Heart left ventricle (tissue), 16 donors: ENCODE measurements at places on chromosomes 4 and X. TPM values are rescaled to one million over a fixed set of nuclear protein-coding genes. Genes with fewer than 3 reads are reported as not detected.
A peak's percentile ranks its signal among the peaks of the same experiment; 100 is the strongest.

Gene HELT
- polyA plus RNA-seq: not detected

Gene SPANXA2
- polyA plus RNA-seq: not detected

Gene HOPX
- polyA plus RNA-seq: 83.3 TPM

Gene ZFP42
- not detected for polyA plus RNA-seq

Gene TSPAN6
- 5.1 TPM for polyA plus RNA-seq

Gene F8A2
- polyA plus RNA-seq: not detected

Gene ADH4
- not detected for polyA plus RNA-seq

Gene UCP1
- 0.14 TPM for polyA plus RNA-seq

Gene TRAPPC11
- polyA plus RNA-seq: 10.4 TPM

Gene KIT
- polyA plus RNA-seq: 0.75 TPM

DNA sequence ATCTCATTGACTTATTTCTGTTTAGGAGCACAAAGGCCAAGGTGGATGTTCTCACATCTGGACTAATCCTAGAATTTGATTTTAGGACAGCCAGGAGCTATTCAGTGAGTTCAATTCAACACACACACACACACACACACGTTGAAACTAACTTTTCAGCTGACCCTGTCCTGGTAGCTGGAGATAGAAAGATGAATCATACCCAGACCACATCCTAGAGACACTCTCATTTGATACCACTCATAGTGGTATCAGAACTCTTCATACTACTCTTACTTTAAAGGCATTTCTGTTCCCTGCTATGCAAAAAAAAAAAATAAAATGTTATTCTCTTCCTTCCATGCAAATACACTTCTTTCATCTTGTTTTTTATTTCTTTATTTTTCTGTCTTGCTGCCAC, 36.7 kb downstream of the KLF8 start:
- no peaks in the 10 kb centered on the region for H3K4me1 ChIP-seq
- peaks cover 35% of the 10 kb centered on the region for H3K36me3 ChIP-seq
- peaks cover 3% of the 10 kb centered on the region for H3K27me3 ChIP-seq
- no peak overlapping the region for H3K27ac ChIP-seq

DNA sequence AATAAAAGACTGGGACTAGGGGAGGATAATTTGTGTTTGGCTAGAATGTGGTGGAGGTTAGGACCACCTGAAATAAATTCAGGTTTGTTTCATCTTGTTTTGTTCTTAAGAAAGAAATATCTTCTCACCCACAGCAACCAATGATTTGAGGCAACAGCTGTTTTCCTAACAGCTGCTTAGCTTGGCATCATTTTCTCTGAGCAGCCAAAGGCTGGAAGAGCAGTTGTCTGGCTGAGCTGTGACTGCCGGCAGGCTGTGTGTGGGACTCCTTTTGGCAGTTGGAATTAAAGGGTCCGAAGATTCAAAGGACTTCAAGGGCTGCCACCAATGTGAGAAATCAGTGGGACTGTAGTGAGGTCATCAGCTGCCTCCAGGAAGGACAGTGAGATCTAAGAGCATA, 5.0 kb downstream of the TRIM75 start:
- no peak overlapping the region for H3K27ac ChIP-seq
- H3K36me3 ChIP-seq: no peaks in the 10 kb centered on the region
- DNase-seq: no peak
- H3K4me3 ChIP-seq: no peak overlapping the region

GRCh38 chr4:138935135-138935807, 80.3 kb upstream of the NOCT start:
- no peaks in the 10 kb centered on the region for H3K27me3 ChIP-seq
- H3K4me3 ChIP-seq: no peak overlapping the region
- no peak overlapping the region for H3K27ac ChIP-seq
- H3K4me1 ChIP-seq: no peaks in the 10 kb centered on the region
- DNase-seq: no peak
- H3K36me3 ChIP-seq: no peaks in the 10 kb centered on the region

- peak overlapping the region; percentile 34 for H3K4me3 ChIP-seq
- peak; percentile 84 for DNase-seq
- H3K27me3 ChIP-seq: no peaks in the 10 kb centered on the region
- H3K4me1 ChIP-seq: peaks cover 6% of the 10 kb centered on the region
- no peaks in the 10 kb centered on the region for H3K36me3 ChIP-seq
Measured at GRCh38 chr4:184097241-184097605, 120.5 kb downstream of the ENPP6 start.

- H3K4me1 ChIP-seq: no peaks in the 10 kb centered on the region
- no peak overlapping the region for H3K4me3 ChIP-seq
- H3K36me3 ChIP-seq: no peaks in the 10 kb centered on the region
- no peaks in the 10 kb centered on the region for H3K27me3 ChIP-seq
- DNase-seq: no peak
Measured at GRCh38 chr4:126734465-126734864, 898.3 kb upstream of the INTU start.

- H3K4me1 ChIP-seq: no peaks in the 10 kb centered on the region
- H3K4me3 ChIP-seq: no peak overlapping the region
- no peaks in the 10 kb centered on the region for H3K27me3 ChIP-seq
Measured at GRCh38 chr4:186931519-186931918, 207.9 kb upstream of the FAT1 start.

- H3K36me3 ChIP-seq: no peaks in the 10 kb centered on the region
- DNase-seq: no peak
- no peak overlapping the region for H3K4me3 ChIP-seq
- H3K27me3 ChIP-seq: no peaks in the 10 kb centered on the region
Measured at GRCh38 chrX:56025872-56026571, 206.1 kb upstream of the KLF8 start.

- H3K27me3 ChIP-seq: no peaks in the 10 kb centered on the region
- no peak overlapping the region for H3K4me3 ChIP-seq
- H3K36me3 ChIP-seq: no peaks in the 10 kb centered on the region
- no peak for DNase-seq
- H3K4me1 ChIP-seq: no peaks in the 10 kb centered on the region
Measured at GRCh38 chrX:16312761-16313623, 145.7 kb downstream of the MAGEB17 start.

DNA sequence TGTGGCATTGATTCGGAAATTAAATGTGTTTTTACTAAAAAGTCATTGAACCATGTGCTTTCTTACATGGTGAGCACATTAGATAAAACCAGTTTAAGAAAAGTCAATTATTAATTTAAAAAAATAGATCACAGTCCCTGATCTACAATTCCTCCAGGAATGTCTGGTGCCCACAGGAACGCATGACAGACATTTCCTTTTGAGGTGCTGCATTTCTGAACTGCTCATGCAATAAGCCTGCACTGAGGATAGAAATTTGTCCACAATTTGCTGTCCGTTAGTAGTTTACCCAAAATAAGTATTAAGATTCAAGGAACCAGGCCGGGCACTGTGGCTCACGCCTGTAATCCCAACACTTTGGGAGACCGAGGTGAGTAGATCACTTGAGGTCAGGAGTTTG, 8.2 kb upstream of the ADAMTS3 start:
- no peaks in the 10 kb centered on the region for H3K4me1 ChIP-seq
- no peaks in the 10 kb centered on the region for H3K36me3 ChIP-seq

DNA sequence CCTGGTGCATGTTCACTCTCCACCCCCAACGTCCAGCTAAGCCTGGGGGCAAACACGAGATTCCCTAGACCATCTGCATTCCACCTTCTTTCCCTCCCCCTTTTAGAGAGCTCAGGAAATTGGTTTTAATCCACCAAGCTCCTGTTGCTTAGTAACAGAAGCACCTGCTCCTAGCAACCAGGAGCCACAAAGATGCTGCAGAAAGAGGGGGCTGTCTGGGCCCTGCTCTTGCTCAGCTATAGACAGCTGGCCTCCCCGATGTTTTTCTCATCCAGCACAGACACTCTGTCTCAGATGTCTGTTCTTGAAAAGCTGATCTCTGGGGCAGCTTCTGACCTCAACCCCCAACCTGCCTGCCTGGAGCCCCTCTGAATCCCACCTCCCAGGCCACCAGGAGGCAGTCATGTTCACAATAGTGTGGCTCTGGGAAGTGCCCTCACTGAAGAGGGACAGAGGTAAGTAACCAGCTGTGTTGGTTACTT, 71.5 kb downstream of the SLC16A2 start:
- no peaks in the 10 kb centered on the region for H3K27me3 ChIP-seq
- H3K36me3 ChIP-seq: no peaks in the 10 kb centered on the region
- no peak for DNase-seq
- no peak overlapping the region for H3K4me3 ChIP-seq
- no peak overlapping the region for H3K27ac ChIP-seq

GRCh38 chrX:55342533-55343501, 78.1 kb upstream of the PAGE3 start:
- H3K4me1 ChIP-seq: no peaks in the 10 kb centered on the region
- no peaks in the 10 kb centered on the region for H3K36me3 ChIP-seq
- no peak overlapping the region for H3K4me3 ChIP-seq
- no peaks in the 10 kb centered on the region for H3K27me3 ChIP-seq
- peak; percentile 17 for DNase-seq
- no peak overlapping the region for H3K27ac ChIP-seq

GRCh38 chrX:136193771-136194170, 46.4 kb downstream of the FHL1 start:
- no peak overlapping the region for H3K4me3 ChIP-seq
- no peaks in the 10 kb centered on the region for H3K36me3 ChIP-seq
- H3K4me1 ChIP-seq: peaks cover 56% of the 10 kb centered on the region
- peak overlapping the region; percentile 79 for H3K27ac ChIP-seq

DNA sequence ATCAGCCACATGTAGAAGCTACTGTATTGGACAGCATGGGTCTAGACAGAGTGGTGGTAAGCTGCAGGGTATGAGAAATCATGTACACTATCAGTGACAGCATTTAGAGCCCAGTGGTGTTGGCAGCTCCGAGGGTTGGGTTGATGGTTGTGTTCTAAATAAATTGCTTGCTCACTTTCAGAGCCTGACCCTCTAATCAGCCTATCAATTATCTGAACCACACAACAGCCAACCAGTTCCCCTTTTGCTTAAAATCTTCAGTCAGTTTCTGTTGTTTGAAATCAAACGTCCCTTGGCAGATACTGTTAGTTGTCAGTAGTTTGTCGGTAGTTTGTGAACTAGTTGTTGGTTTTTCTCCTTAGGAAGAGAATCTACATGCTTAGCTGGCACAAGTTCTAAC, 99.8 kb upstream of the RAI2 start:
- DNase-seq: no peak
- no peak overlapping the region for H3K27ac ChIP-seq
- H3K4me1 ChIP-seq: no peaks in the 10 kb centered on the region
- H3K36me3 ChIP-seq: no peaks in the 10 kb centered on the region
- H3K27me3 ChIP-seq: no peaks in the 10 kb centered on the region

DNA sequence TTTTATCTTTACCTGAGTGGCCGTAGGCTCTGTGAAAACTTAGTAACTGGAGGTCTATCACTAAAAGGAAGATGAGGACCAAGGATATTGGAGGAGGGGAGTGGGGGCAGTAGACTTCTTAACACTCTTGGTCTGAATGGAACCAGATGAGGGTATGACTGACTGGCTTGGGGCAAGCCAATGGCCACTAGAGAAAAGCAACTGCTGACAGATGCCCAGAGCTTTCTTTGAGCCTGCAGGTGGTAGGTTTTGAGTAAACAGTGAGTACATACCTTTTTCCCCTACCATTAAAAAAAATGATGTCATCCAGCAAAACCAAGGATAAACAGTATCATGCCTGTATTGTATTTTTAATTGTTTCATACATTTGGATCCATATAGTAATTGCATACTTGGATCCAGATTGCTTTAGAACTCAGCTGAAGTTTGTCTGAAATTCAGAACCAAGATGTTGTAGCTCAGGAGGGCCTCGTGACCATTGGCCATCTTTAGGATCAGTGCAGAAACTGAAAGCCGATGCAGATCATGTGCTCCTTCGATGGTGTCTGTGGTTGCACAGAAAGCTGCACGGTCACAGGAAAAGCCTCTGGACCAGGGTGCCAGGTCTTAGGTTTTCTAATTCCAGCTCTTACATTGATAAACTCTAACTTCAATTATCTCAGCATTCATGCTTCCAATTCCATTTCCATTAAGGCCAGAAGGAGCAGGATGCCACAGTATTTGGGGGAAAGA, 131.0 kb downstream of the PDGFRA start:
- no peak overlapping the region for H3K27ac ChIP-seq
- no peak overlapping the region for H3K4me3 ChIP-seq
- H3K36me3 ChIP-seq: no peaks in the 10 kb centered on the region
- H3K27me3 ChIP-seq: no peaks in the 10 kb centered on the region
- no peak for DNase-seq

GRCh38 chrX:154804261-154804956, 876 bp downstream of the MPP1 start:
- peak overlapping the region; percentile 65 for H3K27ac ChIP-seq
- peak overlapping the region; percentile 80 for H3K4me3 ChIP-seq
- H3K4me1 ChIP-seq: peaks cover 4% of the 10 kb centered on the region
- no peaks in the 10 kb centered on the region for H3K36me3 ChIP-seq
- no peaks in the 10 kb centered on the region for H3K27me3 ChIP-seq

- H3K4me3 ChIP-seq: no peak overlapping the region
- no peaks in the 10 kb centered on the region for H3K36me3 ChIP-seq
- H3K4me1 ChIP-seq: no peaks in the 10 kb centered on the region
- peaks cover 31% of the 10 kb centered on the region for H3K27me3 ChIP-seq
Measured at GRCh38 chrX:108216919-108217571, 125.5 kb downstream of the ATG4A start.

DNA sequence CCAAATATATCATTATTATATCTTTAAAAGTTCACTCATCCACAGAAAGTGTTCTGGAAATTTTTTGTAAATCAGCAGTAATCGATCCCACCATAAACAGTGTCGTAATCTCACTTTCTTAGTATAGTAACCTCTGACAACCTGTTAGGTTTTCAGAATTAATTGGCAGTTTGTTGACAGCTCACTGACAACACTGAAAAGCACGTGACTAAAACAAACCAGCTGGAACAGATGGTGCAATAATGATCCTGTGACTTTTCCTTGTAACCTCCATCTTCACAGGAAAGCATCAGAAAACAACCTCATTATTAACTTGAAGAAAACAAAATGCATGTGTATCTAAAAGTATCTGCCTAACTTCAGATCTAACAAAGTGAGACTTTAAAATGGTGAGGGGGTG, 48.5 kb downstream of the FSTL5 start:
- H3K36me3 ChIP-seq: no peaks in the 10 kb centered on the region
- no peak overlapping the region for H3K4me3 ChIP-seq
- H3K27ac ChIP-seq: no peak overlapping the region
- no peak for DNase-seq

DNA sequence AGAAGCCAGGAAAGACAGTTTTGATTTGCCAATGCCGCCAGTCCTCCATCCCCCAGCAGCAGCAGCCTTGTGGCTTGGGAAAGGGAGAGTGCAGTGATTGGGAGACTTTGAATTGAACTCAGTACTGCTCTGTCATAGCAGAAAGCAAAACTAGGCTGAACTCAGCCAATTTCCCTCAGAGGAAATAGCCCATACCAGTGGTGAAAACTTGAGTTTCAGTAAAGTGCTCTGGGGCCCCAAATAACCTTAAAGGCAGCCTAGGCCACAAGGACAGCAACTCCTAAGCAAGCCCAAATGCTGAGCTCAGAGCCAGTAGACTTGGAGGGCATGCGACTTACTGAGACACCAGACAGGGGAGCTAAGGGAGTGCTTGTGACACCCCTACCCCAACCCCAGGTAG, 2.0 kb upstream of the PROM1 start:
- peaks cover 13% of the 10 kb centered on the region for H3K27me3 ChIP-seq
- peaks cover 10% of the 10 kb centered on the region for H3K4me1 ChIP-seq
- H3K36me3 ChIP-seq: no peaks in the 10 kb centered on the region
- H3K4me3 ChIP-seq: no peak overlapping the region
- DNase-seq: no peak
